ENCODE measurements at places on chromosomes 2 and 18.

DNA sequence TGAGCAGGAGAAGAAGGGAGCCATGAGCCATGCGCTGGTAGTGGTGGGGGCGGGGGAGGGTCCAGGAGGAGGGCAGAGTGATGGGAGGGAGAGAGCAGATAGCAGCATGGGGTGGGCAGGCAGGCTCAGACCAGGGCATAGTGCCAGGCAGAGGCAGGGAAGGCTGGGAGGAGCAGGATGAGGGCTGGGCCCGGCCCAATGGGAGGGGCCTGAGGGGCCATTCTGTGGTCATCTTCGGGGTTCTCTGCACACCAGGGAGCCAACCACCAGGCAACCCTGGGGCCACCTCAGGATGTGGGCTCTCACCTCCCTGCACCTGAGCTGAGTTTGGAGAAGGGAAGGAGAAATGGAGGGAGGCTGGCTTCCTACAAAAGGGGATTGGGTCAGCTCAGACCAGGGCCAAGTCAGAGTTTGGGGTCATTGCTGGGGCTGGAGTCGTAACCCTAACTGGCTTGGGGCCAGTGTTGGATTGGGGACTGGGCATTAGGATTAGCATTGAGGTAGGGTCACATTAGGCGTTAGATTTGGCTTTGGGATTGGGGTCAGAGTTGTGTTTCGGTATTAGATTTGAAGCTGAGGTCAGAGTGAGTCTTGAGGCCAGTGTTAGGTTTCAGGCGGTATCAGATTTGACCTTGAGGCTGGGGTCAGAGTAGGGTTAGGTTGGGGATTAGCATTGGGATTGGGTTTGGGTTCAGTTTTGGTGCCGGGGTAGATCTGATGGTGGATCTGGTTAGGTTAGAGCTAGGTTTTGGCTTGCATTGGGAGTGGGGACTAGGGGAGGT, 11.2 kb downstream of the VIL1 start:
- DNase-seq = no peak

DNA sequence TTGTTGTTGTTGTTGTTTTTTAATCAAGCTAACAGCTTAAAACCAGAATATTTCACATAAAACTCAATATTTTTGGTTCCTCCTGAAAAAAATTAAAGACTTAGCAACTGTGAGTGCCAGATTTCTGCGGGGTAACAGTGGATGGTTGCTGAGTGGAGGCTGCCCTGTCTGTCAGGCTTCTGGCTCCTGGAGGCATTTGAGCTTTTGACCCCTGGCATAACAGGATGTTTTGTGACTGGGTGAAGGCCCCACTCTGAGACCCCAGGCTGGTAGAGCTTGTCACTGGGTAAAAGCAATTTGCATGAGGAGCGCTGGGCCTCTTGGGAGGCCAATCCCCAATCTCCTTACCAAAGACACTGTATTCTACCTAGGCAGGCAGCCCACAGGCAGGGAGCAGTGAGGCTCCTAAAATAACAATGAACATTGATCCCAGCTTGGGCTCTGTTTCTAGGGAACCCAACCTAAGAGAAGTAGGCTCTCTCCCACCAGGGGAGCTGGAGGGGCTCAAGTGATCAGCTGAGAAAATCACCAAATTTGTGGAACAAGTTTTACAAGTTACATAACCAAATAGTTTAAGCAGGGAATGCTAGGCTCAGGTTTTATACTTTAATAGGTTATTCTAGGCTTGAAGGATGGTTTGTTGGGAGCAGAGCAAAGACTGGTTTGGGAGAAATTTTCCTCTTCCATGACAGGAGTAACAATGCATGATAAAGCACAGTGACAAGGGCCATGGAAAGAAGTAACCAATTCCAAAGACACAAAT, 5.9 kb upstream of the SPRED2 start:
- no peak for DNase-seq

- no peak for DNase-seq
These were observed 92.3 kb downstream of the HS1BP3 start for GRCh38 chr2:20558391-20559150.

DNA sequence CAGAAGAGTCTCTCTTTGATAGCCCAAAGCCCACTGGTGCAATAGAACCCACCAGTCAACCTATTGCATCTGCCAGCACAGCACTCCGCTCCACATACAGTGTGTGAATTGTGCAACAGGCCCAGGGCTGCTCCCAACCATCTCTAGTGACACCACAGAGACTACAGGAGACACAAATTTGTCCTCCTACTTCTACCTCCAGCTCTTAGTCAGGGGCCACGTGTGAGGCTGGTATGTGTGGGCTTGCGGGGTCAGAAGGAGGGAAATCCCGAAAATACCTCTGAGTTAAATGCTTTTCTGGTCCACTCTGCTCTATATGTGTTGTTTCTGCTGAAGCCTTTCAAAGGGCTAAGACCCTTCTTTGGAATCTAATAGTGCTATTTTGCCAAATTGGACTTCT, 18.0 kb downstream of the DGUOK start:
- DNase-seq = no peak

DNA sequence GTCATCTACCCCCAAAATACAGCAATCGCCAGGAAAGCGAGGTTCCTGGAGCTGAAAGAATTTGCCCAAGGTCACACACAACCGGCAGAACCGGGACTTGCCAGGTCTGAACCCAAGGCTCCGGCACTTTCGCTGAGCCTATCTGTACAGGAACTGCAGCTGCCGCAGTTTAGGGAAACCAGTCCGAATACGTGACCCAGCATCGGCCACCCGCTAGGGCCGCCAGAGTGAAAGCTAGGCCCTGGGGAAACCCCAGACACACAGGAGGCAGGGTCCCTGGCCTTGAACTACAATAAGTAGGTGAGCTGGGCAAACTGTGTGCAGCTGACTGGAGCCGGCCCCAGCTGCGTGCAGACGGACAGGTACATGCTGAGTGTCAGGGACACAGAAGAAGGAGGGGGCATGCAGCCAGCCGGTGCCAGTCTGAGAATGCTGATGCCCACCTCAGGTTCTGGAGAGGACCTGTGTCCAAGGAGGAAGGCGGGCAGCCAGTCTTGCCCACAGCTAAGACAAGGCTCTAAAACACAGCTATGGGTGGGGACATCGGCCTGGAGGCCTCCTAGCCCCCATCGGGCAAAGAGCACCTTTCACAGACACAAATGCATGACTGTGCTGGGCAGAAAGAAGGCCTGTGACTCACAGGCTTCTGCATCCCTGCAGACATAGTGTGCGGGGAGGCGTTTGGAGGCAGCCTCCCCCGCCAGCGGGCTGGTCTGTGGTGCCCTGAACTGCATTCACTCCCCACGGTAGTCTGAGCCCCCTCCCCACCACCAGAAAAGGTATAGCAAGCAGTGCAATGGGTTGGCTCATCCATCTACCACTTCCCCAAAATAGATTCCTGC, 107.4 kb upstream of the ID2 start:
- DNase-seq = no peak

DNA sequence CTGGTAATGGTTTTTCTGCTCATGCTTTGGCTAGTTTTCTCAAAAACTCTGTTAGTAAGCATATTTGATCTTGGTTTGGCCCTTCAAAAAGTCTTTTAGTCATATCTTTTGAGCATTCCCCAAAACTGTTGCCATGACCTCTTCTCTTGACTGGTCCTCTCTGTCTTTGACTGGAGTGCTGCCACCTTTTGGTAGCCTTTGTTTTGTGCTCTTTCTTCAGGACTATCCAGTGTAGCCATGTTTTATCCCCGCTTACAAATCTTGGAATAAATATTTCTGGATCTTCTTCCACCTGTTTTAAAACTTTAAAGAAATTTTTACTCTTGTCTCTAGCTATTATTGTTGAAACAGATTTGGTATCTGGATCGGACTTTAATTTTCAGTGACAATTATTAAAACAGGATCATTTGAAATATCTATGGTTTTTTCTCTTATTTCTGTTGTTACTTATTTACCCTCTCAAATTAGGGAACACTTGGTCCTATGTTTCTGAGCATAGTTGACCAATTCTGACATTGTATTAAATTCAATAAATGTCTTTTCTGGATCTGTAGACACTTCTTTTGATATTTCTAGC, 965 bp upstream of the ELOA2 start:
- peak; percentile 34 for DNase-seq

GRCh38 chr2:183866666-183867065, 731.7 kb upstream of the ZNF804A start:
- DNase-seq = no peak

DNA sequence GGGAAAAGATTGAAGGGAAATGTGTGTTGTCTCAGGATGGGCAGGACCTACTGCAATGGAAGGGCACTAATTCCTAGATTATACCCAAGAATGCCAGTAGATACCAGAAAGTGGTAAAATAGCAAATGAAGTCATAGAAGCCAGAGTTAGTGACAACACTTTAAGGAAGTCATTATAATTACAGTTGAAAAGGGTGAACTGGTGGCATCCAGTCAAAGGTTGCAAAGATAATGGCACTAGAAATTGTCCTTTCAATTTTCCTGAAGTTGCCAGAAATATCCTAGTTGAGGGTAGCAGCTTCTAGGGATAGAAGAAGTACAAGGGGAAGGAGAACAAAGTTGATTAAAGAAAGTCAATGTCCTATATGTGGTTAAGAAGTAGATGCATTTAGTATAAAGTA, 68.8 kb upstream of the GLS start:
- DNase-seq = no peak

DNA sequence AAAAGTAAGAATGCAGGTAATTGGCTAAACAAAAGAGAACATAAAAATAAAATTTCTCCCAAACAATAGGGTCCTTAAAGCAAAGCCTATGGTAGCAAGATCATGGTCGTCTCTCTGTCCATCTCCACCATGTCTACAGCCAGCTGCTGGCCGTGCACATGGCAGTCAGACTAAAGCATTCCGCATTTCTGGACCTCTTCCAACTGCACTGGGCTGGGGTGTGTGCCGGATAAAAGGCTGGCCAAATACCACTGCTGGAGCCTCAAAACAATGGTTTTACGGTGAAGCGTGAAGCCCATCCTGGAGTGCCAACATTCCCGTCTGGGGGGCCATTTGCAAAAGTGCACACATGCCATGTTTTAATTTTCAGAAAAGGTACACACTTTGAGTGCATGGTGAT, 74.8 kb upstream of the PIEZO2 start:
- DNase-seq = no peak

- no peak for DNase-seq
These were observed 179.7 kb downstream of the FAM210A start for GRCh38 chr18:13546638-13547037.

DNA sequence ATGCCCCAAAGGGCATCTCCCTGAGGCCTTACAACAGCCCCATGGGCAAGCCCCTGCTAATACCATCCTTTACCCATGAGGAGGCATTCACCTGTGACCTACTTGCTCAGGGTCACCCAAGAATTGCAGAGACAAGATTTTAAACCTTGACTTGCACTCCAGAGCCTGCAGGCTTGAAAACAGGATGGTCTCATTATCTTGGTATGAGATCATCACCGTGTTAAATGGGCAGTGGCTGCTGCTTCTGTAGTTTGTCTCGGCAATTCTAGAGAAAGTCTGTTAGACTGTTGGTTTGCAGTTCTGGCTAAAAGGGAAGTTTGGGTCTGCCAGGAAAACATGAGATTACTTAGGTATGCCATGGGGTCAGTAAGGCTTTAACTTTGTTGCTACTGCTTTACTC, 698.9 kb downstream of the GALR1 start:
- no peak for DNase-seq

- DNase-seq = no peak
These were observed 37.3 kb downstream of the GKN2 start for GRCh38 chr2:68915393-68915792.

- DNase-seq = no peak
These were observed 137.5 kb downstream of the NDUFA10 start for GRCh38 chr2:239887604-239888003.

- DNase-seq = no peak
These were observed 24.8 kb downstream of the GIGYF2 start for GRCh38 chr2:232721882-232722281.

DNA sequence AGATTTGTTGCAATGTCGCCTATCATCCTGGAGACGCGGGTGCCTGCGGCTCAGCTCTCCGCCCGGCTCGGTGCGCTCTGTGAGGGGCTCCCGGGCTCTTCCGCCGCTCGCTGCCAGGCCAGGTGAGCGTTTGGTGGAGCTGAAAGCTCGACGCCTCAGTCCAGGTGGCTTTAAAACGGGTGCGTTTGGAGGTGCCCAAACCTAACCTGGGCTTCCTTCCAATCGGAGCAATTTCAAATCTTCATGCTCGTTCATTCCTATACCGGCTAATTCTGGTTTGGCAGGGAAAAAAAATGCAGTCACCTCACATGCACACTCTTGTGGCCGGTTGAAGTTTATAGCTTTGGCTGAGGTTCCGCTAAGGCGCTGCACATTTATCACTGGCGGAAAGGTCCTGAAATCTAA, at the start of gene SLC16A14:
SLC16A14 (minus strand) TSS at position 274 of the 405 bp plus-strand sequence. CDS start 9,572 bp downstream, outside the sequence.
- peak; percentile 40 for DNase-seq

DNA sequence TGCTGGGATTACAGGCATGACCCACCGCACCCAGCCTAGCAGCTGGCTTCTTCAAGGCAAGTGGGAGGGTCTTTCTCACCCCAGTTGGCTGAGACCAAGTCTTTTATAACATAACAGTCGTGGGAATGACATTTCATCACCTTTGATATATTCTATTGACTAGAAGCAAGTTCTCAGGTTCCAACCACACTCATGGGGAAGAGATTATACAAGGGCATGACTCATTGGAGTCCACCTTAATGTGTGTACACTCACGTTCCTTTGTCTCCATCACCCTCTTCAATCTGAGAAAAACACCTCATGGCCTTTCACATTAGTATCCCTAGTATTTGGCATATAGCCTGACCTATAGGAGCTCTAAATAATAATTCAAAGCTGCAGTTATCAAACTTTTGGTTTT, 2.8 kb upstream of the BBS5 start:
- DNase-seq = no peak

DNA sequence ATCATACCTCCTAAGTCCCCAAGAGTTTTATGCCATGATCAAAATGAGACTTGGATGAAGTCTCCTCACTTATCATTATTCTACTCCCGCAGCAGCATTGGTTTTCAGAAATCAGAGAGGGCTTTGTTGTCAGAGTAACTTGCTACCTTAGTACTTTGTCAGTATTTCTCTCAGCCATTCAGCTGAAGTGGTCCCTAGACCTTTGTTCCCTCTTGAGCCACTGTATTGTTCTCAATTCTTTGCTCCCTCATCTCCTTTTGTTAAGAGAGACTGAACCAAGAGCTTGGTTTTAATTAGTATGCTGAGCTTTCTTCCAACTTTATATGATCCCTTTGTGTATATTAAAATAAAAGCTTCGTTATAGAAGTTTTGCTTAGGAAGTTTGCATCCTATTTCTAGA, 133.4 kb downstream of the DOCK10 start:
- peak; percentile 42 for DNase-seq

GRCh38 chr2:226136739-226137138, 662.9 kb downstream of the IRS1 start:
- DNase-seq = no peak

DNA sequence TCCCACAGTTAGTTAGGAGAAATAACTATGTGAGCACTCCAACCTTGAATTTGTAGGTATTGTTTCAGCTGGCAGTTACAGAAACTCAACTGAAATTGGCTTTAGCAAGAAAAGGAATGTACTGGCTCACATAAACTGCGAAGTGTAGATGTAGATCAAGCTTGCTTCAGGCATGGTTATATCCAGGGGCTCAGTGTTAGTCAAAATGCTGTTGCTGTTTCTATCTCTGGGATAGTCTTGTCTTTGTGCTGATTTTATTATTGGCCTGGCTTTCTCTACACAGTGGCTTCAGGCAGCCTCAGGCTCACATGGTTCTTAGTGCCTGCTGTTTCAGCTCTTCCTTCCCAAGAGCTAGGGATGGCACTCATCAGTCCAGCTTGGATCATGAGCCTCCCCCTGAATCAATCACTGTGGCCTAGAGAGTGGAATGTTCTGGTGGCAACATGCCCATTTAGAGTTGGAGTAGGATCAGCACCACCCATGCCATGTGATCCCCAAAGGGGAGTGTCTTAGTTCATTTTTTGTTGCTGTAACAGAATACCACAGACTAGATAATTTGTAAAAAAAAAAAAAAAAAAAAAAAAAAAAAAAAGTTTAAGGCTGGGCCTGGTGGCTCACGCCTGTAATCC, 69.1 kb upstream of the FOXI3 start:
- DNase-seq = no peak

GRCh38 chr2:148730085-148730484, 85.5 kb downstream of the EPC2 start:
- DNase-seq = no peak

Data from pons (tissue), 1 donor.